ENCODE measurements at places on chromosomes 12 and 14.

- DNase-seq, result no peak
Measured at GRCh38 chr12:93408813-93409212, 31.1 kb downstream of the NUDT4 start.

DNA sequence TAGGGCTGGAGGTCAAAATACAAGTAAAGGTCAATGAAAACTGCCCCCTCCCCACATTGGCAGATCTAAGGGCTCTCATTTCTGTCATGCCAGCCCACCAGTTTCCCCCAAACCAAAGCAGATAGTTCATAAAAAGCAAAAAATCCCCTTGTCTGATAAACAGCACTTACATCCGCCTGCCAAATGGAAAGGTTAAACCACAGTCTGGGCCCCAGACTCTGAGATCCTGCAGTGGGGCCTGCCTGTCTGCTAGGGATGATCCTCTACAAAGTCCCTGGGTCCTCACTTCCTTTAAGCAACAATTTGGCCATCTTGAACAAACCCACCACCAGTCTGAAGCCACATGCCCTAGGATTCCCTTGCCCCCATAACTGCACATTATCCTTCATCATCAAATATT lies 9.7 kb upstream of the RPS26 start:
- no peak for DNase-seq

DNA sequence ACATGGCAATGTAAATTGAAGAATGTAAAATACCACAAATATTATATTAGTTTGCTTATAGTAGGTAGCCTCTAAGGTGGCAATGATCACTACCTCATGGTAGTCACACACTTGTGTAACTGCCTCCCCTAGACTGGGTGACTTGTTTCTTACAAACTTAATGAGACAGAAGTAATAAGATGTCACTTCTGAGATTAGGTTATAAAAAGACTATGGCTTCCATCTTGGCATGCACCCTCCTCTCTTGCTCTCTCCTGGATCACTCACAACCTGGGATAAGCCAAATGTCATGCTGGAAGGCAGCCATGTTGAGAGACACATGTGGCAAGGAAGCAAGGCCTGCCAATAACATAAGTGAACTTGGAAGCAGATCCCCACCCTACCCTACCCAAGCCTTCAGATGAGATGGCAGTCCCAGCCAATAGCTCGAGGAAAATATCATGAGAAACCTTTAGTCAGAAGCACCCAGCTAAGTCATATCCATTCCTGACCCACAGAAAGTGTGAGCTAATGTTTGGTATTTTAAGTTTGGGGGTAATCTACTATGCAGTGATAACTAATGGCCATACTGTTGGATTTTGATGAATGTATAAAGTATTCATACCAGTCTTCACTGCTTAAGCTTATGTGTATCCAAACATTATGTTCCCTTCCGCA lies 43.3 kb downstream of the PPP1R12A start:
- DNase-seq, result no peak

GRCh38 chr12:43312991-43313505 lies 239.0 kb downstream of the ADAMTS20 start:
- no peak for DNase-seq

- DNase-seq, result no peak
Measured at GRCh38 chr14:45095143-45095542, 11.2 kb downstream of the PRPF39 start.

GRCh38 chr14:105478398-105479251 lies 4.0 kb downstream of the CRIP2 start:
- no peak for DNase-seq

- DNase-seq, result no peak
Measured at GRCh38 chr12:130646716-130647370, 69.3 kb downstream of the RIMBP2 start.

- DNase-seq, result no peak
Measured at GRCh38 chr14:94560751-94561655, at the start of gene SERPINA4. Gene SERPINA4, plus strand, starts transcription at chr14:94561442. Its CDS starts 2,041 bp downstream, at chr14:94563483.
